NCI-H187 treated with DMSO at 0.1 percent for 48 hours (cell line): ENCODE measurements at places on chromosomes 2 and 18.

DNA sequence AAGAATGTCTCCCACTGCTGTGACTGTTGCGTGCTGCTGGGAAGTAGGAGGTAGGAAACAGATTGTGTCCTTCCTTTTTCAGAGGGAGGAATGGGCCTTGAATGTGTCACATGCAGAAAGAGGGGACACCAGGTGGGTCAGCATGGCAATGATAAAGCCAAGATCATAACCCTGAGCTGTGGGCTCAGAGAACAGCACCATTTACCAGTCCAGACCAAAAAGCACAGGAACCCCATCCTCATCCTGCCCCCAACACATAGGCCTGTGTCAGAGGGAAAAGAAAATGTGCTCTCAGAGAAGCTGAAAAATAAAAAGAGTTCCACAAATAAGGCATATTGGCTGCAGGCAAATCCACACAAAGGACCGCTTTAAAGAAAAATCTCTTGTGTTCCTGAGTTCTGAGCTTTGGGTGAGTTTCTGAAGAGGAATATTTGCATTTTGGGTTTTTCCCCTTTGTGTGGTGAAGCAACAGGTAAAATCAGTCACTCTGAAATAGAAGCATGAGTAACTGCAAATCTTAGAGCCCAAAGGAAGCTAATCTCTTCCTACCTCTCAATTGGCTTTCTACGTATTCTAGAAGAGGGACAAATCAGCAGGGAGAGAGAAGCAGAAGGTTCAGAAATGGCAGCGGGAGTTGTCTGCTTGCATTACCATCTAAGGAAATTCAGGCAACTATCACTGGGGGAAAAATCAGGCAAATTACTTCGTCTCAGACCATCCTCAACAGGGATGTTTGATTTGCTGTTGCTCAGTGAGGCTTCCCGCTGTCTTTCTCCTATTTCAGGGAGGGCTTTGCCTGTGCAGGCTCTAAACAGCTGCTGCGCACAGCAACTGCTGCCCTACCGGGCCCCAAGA is 106.8 kb downstream of the BCL11A start:
- no peak for DNase-seq

DNA sequence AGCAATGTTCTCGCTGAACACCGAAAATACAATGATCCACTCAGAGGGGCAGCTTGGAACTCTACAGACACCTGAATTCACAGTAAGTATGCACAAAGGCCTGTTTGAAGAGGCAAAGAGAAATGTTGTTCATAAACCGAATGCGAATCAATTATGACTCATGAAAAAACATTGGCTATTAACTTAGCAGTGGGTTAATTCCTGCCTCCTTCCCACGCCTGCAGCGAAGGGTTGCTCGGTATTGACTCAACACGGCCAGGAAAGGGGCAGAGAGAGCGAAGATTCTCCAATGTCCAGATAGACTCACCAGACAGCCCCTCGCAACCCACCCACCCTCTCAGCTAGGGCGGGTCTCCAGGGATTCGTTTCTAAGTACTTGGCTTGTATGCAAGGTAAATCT is 9.4 kb downstream of the CRACDL start:
- DNase-seq = no peak

DNA sequence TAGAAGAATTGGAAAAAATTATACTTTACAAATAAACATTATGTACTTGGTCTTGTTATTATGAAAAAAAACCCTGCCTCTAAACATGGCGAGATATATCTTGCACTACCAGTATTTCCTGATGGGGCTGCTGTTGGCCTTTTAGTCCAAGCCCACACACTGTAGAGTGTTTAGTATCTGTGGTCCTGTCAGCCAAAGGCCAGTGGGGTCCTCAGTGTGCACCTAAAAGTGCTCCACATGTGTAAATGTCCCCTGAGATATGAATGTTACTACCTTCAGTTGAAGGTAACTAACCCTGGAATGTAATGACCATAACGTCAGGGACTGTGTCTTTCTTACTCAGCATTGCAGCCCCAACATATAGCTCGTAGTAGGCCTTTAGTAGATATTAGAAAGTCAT is 71.1 kb upstream of the HK2 start:
- no peak for DNase-seq

GRCh38 chr18:22176420-22177326 is 7.3 kb downstream of the GATA6 start:
- no peak for DNase-seq

DNA sequence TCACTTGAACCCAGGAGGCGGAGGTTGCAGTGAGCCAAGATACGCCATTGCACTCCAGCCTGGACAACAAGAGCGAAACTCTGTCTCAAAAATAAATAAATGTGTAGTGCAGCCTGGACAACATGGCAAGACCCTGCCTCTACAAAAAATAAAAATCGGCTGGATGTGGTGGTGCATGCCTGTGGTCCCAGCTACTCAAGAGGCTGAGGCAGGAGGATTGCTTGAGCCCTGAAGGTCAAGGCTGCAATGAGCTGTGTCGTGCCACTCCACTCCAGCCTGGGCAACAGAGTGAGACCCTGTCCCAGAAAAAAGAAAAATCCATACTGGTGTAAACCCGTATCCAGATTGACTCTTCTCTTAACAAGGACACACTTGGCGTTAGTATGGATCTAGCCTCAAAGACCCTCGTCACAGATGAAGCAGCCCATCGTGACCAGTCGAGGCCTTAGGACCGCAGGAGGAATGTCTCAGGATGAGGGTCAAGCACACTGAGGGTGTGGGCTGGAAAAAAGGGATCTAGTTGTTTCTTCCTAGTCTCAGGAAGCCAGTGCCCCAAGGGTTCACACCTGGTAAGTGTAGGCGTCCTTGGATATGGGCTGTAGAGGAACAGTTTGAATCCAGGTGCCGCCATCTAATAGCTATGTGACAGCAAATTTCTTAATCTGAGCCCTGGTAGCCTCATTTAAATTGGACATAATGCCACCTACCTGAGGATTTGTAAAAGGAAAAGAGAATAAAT is 4.0 kb upstream of the GPBAR1 start:
- DNase-seq = no peak

GRCh38 chr2:219521066-219521880 is 7.0 kb downstream of the ASIC4 start:
- DNase-seq = no peak

DNA sequence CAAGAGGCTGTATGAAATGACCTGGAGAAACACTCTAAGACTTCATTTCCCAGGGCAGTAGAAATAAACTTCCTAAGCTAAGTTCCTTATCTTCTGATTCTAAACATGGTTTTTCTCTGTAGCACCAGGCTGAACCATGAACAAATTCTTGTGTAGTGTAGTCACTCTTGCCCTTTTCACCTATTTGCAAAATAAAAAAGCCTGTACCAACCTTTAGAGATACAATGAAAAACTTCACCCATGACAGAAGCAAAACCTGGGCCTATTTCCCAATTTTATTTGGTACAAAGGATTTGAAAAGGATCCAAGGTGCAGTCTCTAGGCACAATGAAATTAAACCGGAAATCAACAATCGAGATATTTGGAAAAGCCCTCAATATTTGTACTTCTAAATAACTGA is 43.6 kb downstream of the POLR1A start:
- no peak for DNase-seq

GRCh38 chr2:236177967-236178889 is 10.0 kb upstream of the GBX2 start:
- DNase-seq = no peak

DNA sequence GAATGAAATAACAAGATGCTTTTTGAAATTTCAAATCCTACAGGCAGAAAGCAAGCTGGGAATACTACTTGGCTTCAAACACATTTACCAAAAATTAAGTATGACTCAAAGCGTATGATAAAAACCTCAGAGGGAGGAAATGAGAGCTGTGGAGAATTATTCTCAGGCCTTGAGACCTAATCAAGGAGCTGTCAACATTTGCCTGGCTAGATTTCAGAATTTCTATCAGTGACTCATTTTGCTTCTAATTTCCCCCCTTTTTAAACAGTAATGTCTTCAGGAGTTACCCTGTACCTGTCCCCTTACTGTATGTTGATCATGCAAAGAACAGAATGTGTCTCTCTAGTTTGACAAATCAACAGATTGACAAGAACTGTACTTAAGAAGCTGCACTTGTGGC is 1324.5 kb upstream of the DDX18 start:
- DNase-seq = no peak

DNA sequence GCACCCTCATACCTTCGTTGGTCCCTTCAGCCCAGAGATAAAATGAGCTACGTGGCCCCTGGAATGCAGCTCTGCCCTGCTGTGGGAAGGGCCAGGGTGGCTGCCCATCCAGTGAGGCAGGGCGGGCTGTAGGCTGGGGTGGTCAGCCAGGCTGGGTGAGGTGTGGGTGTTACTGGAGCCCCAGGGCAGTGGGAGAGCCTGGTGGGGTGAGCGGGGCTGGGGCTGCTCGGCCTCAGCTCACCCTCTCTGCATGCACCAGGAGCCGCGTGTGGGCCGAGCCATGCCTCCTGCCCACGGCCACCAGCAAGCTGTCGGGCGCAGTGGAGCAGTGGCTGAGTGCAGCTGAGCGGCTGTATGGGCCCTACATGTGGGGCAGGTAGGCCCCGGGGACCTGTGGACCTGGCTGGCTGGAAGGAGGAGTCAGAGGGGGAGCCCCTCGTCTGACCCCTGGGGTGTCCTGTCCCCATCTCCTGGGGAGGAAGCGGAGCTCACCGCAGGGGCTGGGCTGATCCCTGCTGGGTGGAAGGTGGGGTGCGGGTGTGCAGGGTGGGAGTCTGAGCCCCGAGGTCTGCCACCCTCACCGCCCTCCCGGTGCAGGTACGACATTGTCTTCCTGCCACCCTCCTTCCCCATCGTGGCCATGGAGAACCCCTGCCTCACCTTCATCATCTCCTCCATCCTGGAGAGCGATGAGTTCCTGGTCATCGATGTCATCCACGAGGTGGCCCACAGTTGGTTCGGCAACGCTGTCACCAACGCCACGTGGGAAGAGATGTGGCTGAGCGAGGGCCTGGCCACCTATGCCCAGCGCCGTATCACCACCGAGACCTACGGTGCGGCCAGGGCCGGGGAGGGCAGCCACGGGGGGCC is 5.5 kb downstream of the RNPEPL1 start:
- DNase-seq = no peak

DNA sequence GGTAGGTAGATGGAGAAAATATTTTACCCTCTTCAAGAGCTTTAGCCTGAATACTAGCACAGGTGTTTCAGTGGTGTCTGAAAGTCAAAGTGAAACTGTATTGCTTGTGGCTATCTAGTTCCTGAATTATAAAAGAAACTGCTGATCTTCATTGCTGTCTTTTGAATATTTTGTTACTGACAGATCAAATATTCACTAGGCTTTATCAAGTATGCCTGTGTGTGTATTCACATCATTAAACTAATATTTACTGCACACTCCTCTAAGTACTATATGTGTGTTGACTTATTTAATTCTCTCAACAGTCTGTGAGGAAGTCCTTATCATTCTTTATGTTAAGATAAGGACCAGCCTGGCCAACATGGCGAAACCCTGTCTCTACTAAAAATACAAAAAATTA is 139.6 kb downstream of the SOCS6 start:
- no peak for DNase-seq

DNA sequence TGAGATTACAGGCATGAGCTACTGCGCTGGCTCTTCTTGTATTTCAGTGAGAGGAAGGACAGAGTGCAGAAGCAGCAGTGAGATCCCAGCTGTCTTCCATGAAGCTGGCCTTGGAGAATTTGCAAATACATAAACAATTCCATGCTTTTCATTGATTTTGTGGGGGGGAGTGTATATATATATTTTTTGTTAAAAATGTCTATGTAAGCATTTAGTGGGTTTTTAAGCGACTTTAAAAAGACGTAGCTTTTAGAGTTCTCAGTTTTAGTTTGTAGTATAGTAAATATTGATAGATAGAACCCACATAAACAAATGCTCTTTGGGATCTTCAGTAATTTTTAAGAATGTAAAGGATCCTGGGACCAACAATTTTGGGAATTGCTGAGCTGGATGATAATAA is 6.3 kb downstream of the RBFA start:
- DNase-seq = no peak

DNA sequence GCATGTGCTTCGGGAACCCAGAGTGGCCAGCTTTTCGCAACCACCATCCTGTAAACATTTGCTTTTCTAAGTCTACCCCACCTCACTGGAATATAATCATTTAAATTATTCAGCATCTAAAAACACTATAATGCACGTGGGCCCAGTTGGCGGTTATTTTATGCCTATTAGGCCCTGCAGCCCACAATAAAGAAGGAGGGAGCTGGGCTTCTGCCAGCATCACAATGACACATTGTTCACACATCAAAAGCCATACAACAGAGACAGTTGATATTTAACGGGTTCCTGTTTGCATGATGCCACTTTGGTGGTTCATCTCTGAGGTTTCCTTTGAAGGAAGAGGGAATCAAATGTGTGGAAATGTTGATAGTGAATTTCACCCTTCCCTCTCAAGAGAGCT is 916.0 kb upstream of the CELF4 start:
- DNase-seq = no peak

- DNase-seq = no peak
Measured at GRCh38 chr18:29383311-29384273, 1206.7 kb upstream of the CDH2 start.

- no peak for DNase-seq
Measured at GRCh38 chr2:96336104-96336775, 674 bp downstream of the NCAPH start.

DNA sequence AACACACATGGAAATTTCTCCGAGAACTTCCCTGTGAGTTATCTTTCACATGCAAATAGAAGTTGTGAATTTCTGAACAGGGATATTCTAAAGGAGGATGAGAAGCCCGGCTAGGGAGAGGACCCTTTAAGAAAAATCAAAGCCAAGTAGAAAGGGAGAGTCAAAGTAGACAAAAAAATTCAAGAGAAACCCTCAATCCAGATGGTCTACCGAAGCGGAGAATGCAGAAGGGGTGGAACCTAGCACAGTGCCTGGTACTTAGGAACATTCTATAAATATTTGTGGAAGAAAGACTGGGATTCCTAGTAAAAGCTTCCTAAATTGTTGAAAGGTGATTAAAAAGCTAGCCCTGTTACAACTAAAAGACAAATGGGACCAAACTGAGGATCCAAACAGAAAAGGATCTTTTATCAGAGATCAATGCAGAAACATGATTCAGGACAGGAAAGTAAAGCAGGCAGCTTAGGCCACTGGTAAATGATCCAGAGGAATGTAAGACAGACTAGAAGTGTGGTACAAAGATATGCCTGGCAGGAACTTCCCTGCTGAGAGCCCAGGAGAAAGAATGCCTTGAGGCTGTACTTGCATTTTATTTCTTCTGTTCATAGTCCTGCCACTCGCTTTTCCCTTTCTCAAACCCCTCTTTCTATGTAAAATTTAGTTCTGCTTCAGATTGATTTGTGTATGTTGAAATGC is 19.5 kb upstream of the GLS start:
- DNase-seq = no peak

- DNase-seq = no peak
Measured at GRCh38 chr18:79583984-79584401, 95.6 kb upstream of the CTDP1 start.
